ENCODE measurements at places on chromosomes 13 and 19. TPM values are rescaled to one million over a fixed set of nuclear protein-coding genes. Genes with fewer than 3 reads are reported as not detected.

TNNI3 gene
- not detected for total RNA-seq

CATSPERD gene
- not detected for total RNA-seq

PSG11 gene
- not detected for total RNA-seq

B3GNT8 gene
- 0.16 TPM for total RNA-seq

SIGLECL1 gene
- not detected for total RNA-seq

MYH14 gene
- total RNA-seq = 0.94 TPM

INSL3 gene
- not detected for total RNA-seq

KLK13 gene
- not detected for total RNA-seq

ZNF554 gene
- total RNA-seq = 17.5 TPM

ZNF77 gene
- 6.4 TPM for total RNA-seq

SBK2 gene
- total RNA-seq = not detected

WDR87 gene
- not detected for total RNA-seq

NCAN gene
- total RNA-seq = 161 TPM

DMKN gene
- 0.94 TPM for total RNA-seq

ETHE1 gene
- 16.8 TPM for total RNA-seq

CPB2 gene
- total RNA-seq = not detected

FAAP24 gene
- 1.6 TPM for total RNA-seq

SPACA4 gene
- total RNA-seq = not detected
